ENCODE measurements at places on chromosomes 11 and 22. TPM values are rescaled to one million over a fixed set of nuclear protein-coding genes. Genes with fewer than 3 reads are reported as not detected.

GRAMD1B gene
- 3.1 TPM for total RNA-seq

SYCE3 gene
- not detected for total RNA-seq

C11orf16 gene
- total RNA-seq: not detected

GRIA4 gene
- total RNA-seq: not detected

PRG3 gene
- total RNA-seq: not detected

FIBIN gene
- total RNA-seq: 25.6 TPM

Data from smooth muscle cell of trachea (primary cell).